ENCODE measurements at places on chromosomes 6 and 20. TPM values are rescaled to one million over a fixed set of nuclear protein-coding genes. Genes with fewer than 3 reads are reported as not detected.

GRCh38 chr6:38057994-38058393, 238.5 kb downstream of the ZFAND3 start:
- DNase-seq: no peak

Gene PACSIN1
- 1.7 TPM for total RNA-seq

DNA sequence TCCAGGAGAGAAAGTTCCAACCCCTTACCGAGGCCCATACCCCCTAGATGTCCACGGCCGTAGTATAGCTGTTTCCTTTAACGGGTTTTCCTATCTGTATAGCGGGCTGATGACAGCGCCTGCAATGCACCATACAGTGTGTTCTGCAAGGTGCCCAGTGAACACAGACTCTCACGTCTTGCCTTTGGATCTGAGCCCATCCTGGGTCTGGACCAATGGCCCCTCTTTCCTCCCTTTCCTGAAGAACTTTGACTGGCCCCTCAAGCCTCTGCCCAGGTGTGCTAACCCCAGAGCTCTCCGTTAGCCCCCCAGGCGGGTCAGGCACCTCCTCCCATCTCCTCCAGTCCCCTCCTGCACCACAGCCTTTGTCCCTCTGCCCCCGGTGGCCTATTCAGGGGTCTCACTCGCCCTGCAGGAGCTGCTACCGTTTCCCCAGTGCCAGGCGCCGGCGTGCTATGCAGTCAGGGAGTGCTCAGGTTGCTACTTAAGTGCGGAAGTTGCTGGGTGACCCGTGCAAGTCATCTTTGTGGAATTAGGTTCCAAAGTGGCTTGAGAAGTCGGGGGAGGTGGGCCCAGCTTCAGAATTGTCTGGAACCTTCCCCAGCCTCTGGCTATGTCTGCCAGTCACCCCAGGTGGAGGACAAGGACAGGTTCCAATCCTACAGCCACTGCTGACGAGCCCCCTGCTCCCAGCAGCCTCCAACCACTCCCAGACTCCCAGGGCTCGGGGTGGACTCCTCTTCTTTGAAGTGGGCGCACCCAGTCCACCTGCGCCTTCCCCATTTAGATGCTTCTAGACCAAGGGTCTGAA, 35.0 kb upstream of the ZBP1 start:
- DNase-seq: no peak

DNA sequence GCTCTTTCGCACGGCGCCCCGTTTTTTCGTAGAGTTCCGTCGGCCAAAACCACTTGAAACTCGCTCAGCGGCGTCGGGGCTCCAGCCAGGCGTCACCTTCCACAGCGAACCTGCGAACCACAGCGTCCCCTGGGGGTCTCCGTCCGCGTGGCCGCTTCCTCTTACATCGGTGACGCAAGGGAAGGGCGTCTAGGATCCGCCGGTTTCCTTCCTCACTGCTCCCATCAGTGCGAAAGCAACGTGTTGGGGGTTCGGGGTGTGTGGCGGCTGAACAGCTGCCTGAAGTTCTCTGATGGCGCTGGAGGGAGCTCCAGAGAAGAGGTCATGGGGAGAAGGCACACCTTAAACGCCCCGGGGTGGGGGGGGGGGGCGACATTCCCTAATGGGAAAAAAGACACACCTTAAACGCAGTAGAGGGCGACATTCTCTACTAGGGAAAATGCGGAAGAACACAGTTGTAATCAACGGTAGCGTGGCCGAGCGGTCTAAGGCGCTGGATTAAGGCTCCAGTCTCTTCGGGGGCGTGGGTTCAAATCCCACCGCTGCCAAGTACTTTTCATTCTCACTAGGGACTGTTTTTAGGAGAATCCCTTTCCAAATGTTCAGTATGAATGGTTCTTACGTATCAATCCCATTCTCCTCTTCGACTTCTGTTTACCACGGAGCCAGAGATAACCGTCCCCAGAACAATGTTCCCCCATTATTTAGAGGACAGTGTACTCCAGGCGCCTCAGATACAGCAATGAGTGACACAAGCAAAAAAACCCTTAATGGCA, 16.4 kb downstream of the ZNF311 start:
- peak; percentile 86 for DNase-seq

Gene SAMD3
- 3.5 TPM for total RNA-seq

Gene GMNN
- 13.0 TPM for total RNA-seq

DNA sequence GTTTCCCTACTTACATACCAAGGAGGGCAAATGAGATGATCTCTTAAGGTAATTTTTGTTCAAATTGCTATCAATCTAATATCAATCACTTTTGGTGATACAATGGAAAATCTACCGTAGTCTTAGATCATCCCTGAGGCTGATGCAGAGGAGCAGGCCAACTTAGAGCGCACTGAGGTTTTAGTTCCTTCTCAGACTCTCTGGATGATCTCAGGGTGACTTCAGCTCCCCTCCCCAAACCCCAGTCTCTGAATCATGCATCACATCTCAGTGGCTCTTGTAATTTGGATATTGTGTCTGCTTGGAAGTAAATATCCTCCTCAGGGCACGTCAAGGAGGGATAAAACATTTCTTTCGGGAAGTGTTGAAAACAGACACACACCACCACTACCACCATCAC, 5.9 kb downstream of the TUBB2B start:
- no peak for DNase-seq

GRCh38 chr20:32685541-32686529, 12.1 kb upstream of the C20orf203 start:
- no peak for DNase-seq

Gene NRM
- total RNA-seq: 14.2 TPM

Gene ZBTB46
- 24.0 TPM for total RNA-seq

DNA sequence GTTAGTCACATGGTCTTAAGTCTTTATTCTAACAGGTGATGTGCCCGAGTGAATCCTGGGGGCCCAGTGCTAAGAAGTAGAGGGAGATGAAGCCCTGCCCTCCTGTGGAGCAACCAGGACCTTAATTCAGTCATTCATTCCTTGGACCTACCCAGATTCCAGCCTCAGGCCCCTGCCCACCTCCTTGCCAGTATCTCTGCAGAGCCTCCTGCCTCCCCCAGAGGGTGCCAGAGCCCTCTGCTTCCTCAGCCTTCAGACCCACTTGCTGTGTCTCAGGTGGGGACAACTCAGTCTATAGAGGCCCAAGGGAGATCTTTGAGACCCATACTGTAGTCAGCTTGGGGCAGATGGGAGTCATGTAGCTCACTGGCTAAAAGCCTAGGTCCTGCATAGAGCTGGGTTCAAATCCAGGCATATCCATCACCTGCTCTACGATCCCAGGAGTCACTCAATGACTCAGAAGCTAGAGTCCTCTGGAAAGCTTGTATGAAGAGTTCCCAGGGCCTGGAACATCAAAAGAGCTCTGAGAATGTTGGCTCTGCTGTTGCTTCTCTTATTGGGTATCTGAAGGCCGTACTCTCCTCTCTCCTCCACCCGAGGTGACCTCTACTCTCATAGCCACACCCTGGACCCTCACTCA, 3.9 kb upstream of the SIGLEC1 start:
- peak; percentile 83 for DNase-seq

All from kidney (tissue), 22 donors.